ENCODE measurements at places on chromosomes 1 and 21. TPM values are rescaled to one million over a fixed set of nuclear protein-coding genes. Genes with fewer than 3 reads are reported as not detected.

DNA sequence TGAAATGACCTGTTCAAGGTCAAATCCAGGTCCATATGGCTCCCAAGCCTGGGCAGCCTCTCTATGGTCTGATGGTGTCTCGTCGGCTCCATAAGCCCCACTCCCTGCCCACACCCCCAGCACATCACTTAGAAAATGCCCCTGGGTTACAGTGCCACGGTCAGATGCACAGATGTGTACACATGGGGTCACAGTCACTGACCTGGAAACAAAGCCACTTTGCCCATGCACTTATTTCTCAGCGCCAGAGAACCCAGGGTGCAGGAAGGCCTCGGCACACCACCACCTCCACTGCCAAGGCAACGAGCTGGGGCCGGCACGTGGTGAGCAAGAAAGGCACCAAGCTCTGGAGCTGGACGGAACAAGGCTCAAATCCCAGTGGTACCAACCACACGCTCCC, 24.7 kb downstream of the IFFO2 start:
- H3K4me1 ChIP-seq, result peaks cover 19% of the 10 kb centered on the region
- H3K27ac ChIP-seq, result no peak overlapping the region
- H3K27me3 ChIP-seq, result no peaks in the 10 kb centered on the region
- no peak overlapping the region for H3K4me3 ChIP-seq
- DNase-seq, result no peak

DNA sequence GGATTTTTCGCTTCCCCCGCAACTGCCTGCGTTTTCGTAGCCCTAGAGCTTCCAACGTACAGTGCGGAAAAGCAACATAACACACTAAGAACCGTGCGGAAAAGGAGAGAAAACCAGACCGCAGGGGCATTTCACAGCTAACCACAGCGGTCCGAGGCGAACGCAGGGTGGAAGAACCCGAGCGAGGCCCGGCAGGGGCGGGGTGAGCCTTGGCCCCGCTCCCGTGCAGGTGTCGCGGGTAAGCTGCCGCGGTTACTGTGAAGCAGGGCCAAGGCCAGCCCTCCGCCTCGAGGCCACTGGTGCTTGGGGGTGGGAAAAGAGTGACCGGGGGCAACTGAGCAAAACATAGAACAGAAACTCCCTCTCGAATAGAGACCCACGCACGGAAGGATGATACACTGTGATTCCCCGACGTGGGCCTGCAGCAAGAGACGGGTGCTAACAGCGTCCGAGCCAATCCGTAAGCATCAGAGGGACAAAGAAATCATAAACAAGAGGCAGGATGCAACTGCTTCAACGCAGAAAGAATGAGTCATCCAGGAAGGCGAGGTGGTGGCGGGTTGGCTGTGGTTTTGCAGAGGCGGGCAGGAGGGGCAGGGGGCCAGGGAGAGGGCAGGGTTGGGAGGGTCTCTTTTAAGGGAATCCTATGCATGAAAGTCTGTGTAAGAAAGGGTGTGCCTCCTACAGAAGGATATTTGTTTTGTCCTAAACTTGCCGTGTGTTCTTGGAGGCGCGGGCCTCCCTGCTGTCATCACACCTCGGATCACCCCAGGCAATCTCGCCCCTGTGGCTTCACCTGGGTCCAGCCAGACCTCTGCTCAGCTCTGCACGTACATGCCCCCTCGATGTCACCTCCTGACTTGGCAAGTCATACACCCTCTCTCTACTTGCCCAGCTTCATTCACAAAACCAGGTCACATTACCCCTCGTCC, 7.3 kb downstream of the GNG4 start:
- H3K36me3 ChIP-seq, result no peaks in the 10 kb centered on the region
- H3K27me3 ChIP-seq, result peaks cover 4% of the 10 kb centered on the region
- H3K27ac ChIP-seq, result no peak overlapping the region
- H3K4me3 ChIP-seq, result peak overlapping the region; percentile 35
- DNase-seq, result no peak

- no peak overlapping the region for H3K4me3 ChIP-seq
- H3K27me3 ChIP-seq, result no peaks in the 10 kb centered on the region
- H3K36me3 ChIP-seq, result no peaks in the 10 kb centered on the region
- DNase-seq, result no peak
These were observed 263.7 kb downstream of the TNR start for GRCh38 chr1:175479521-175480342.

DNA sequence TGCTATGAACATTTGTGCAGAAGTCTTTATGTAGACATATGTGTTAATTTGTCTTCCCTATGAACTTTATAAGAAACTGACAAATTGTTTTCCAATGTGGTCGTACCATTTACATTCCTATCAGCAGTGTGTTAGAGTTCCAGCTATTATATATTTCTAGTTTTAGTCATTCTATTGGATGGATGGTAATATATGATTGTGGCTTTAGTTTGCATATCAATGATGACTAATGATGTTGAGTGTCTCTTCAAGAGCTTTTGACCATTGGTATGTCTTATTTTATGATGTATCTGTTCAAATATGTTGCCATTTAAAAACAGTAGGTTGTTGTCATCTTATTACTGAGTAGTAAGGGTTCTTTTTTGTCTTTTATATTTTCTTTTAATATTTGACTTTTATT, 16.2 kb upstream of the ZNF326 start:
- no peaks in the 10 kb centered on the region for H3K27me3 ChIP-seq
- no peak overlapping the region for H3K4me3 ChIP-seq
- no peak for DNase-seq

DNA sequence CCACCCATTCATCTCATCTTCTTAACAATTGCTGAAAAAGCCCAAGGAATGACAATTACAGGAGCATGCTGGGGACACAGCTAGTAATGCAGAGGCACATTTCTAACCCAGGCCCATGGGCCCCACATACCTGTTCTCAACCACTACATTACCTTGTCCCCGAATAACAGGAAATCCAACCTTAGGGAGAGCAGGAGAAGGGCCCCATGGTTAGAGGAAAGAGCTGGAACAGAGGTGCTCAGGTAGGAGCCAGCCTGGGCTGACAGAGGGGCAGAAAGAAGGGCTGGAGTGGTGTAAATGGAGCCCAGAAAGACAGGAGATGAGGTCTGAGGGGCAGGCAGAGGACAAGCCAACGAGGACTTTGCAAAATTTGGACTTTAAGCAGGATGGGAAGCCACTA, 11.4 kb upstream of the S100A8 start:
- no peaks in the 10 kb centered on the region for H3K36me3 ChIP-seq
- peaks cover 10% of the 10 kb centered on the region for H3K27me3 ChIP-seq
- DNase-seq, result no peak
- no peaks in the 10 kb centered on the region for H3K4me1 ChIP-seq

- H3K27me3 ChIP-seq, result no peaks in the 10 kb centered on the region
- no peak overlapping the region for H3K27ac ChIP-seq
- no peaks in the 10 kb centered on the region for H3K36me3 ChIP-seq
These were observed 37.3 kb upstream of the ASB17 start for GRCh38 chr1:75969550-75969949.

GRCh38 chr1:30135698-30136097, 587.7 kb downstream of the MATN1 start:
- no peaks in the 10 kb centered on the region for H3K4me1 ChIP-seq
- no peaks in the 10 kb centered on the region for H3K36me3 ChIP-seq
- DNase-seq, result no peak
- H3K27ac ChIP-seq, result no peak overlapping the region
- H3K27me3 ChIP-seq, result no peaks in the 10 kb centered on the region

DNA sequence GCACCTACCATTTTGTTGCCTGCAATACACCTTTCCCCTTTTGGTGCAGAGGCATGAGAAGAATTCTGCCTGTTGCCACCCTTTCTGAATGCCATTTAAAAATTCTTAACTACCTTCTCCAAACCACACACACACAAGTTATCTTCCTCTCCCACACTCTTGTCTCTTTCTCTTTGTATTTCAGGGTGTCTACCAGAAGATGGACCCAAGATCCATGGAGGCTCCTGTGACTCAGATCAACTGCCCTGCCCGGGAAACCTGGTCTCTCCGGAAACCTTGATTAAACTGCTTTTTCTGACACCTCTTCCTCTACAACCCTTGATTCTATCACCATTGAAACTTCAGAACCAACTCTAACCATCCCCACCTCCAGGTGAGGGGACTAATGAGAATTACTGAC, 2.4 kb upstream of the TARS2 start:
- H3K27me3 ChIP-seq, result no peaks in the 10 kb centered on the region
- no peak overlapping the region for H3K4me3 ChIP-seq
- no peak for DNase-seq
- H3K4me1 ChIP-seq, result no peaks in the 10 kb centered on the region
- H3K27ac ChIP-seq, result no peak overlapping the region

- H3K27ac ChIP-seq, result no peak overlapping the region
- DNase-seq, result no peak
- H3K4me3 ChIP-seq, result no peak overlapping the region
- no peaks in the 10 kb centered on the region for H3K27me3 ChIP-seq
- H3K36me3 ChIP-seq, result no peaks in the 10 kb centered on the region
These were observed 14.5 kb downstream of the GNB1 start for GRCh38 chr1:1876335-1876930.

GRCh38 chr21:26833011-26833410, 12.2 kb downstream of the ADAMTS1 start:
- H3K36me3 ChIP-seq, result no peaks in the 10 kb centered on the region
- H3K27me3 ChIP-seq, result no peaks in the 10 kb centered on the region
- H3K4me3 ChIP-seq, result no peak overlapping the region
- no peak for DNase-seq
- H3K4me1 ChIP-seq, result no peaks in the 10 kb centered on the region

- H3K4me1 ChIP-seq, result no peaks in the 10 kb centered on the region
- H3K27ac ChIP-seq, result no peak overlapping the region
- H3K27me3 ChIP-seq, result no peaks in the 10 kb centered on the region
- H3K4me3 ChIP-seq, result no peak overlapping the region
These were observed 1165.1 kb upstream of the NCAM2 start for GRCh38 chr21:19833082-19833481.

DNA sequence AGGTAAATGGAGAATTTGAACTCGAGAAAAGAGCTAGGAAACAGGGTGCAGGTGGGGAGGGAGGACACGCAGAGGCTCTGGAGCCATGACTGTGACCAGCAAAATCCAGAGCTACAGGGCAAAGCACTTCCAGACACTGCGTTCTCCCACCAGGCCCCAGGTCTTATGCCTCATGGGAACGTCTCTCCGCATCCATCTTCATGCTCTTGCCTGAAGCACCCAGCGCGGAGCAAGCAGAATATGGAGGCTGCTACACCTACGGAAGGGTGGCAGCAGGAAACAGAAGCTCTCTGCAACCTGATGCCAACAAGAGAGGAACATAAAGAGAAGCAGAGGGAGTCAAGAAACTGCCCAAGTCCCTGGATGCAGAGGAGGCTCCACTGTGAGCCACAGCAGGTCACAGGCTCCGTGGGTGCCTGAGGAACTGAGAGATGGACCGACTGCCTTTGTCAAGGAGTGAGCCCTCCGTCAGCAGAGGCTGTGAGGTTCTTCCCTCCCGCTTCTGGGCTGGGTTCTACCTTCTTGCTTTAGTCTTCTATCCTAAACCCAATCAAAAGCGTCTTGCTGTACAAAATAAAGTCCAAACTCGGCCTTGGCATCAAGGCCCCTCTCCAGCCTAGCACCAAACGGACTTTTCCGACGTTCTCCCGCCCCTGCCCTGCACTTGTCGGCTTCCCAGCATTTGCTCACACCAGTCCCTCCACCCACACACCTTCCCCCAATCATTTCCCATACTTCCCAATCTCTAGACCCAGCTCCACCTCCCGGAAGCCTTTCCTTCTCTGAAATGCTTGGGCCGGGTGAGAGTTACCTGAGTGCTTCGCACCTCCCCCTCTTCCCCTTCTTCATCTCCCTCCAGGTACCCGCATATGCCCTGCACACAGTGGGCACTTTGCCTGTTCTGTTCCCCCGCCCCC, 930 bp downstream of the DHCR24 start:
- H3K4me3 ChIP-seq, result peak overlapping the region; percentile 72
- H3K27ac ChIP-seq, result peak overlapping the region; percentile 84
- H3K36me3 ChIP-seq, result no peaks in the 10 kb centered on the region
- H3K4me1 ChIP-seq, result no peaks in the 10 kb centered on the region
- DNase-seq, result no peak

DNA sequence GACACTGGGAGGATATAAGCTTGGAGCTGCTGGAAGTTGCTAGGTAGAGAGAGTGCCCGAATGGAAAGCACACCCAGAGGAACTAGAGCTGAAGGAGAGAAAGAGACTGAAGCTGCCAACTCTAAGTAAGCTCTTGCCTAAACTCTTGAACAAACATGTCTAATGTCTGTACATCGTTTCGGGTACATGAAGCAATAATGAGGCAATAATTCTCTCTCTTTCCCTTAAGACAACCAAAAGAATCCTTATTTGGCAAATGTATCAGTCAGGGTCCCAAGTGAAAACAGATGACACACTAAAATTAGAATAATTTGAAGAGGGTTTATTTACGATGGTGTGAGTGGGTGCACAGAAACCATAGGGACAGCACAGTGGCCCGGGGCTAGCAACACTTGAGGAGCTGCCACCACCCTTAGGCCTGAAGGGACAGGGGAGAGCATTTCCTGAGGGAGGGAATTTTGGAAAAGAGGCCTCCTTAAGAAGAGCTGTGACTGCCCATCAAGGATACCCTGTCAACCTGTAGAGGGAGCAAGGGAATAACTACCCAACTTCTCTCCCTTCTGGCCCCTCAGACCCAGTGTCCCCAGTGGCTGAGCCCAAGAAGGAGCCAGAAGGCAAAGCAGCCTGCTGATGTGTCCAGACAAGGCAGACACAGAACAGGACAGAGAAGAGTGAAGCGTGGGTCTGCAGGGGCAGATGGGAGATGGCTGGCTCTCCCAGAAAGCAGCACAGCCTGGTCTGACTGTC, 36.1 kb upstream of the KHDRBS1 start:
- H3K27ac ChIP-seq, result peak overlapping the region; percentile 74
- no peaks in the 10 kb centered on the region for H3K36me3 ChIP-seq
- no peaks in the 10 kb centered on the region for H3K4me1 ChIP-seq
- no peak for DNase-seq
- no peak overlapping the region for H3K4me3 ChIP-seq

GRCh38 chr1:78699813-78700212, 50.2 kb downstream of the IFI44 start:
- no peak overlapping the region for H3K27ac ChIP-seq
- H3K4me1 ChIP-seq, result no peaks in the 10 kb centered on the region
- H3K27me3 ChIP-seq, result no peaks in the 10 kb centered on the region

DNA sequence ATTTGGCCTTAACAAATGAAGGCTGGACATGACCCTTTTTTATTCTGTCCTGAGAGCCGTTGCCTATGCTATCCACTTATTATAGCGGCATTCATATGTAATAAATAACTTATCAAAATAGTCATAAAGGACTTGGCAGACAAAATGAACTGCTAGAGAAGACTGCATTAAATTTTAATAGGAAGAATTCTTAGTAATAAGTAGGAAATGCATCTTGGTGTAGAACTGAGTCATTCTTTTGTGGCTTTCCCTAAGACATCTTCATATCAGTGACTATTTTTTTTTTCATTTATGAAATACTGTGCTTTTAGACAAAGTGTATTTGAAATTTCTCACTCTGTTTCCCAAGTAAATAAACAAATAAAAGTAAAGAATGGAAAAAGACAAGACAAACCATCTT, 45.6 kb downstream of the PBX1 start:
- H3K4me1 ChIP-seq, result peaks cover 9% of the 10 kb centered on the region
- no peak overlapping the region for H3K4me3 ChIP-seq
- peak overlapping the region; percentile 61 for H3K27ac ChIP-seq
- H3K27me3 ChIP-seq, result no peaks in the 10 kb centered on the region

Gene DUSP10
- total RNA-seq, result 28.2 TPM

Gene DNTTIP2
- 38.3 TPM for total RNA-seq

Gene RGS4
- total RNA-seq, result 2.0 TPM

Gene KPRP
- not detected for total RNA-seq

Gene HMCN1
- 7.8 TPM for total RNA-seq

Gene WNT2B
- 6.1 TPM for total RNA-seq
